Immature natural killer cell (primary cell): ENCODE measurements at places on chromosomes 6 and 20. TPM values are rescaled to one million over a fixed set of nuclear protein-coding genes. Genes with fewer than 3 reads are reported as not detected.

- H3K27ac ChIP-seq = no peak overlapping the region
- H3K4me1 ChIP-seq = no peaks in the 10 kb centered on the region
- H3K36me3 ChIP-seq = no peaks in the 10 kb centered on the region
- H3K27me3 ChIP-seq = peaks cover 6% of the 10 kb centered on the region
- H3K4me3 ChIP-seq = no peak overlapping the region
Observed at GRCh38 chr20:36351937-36352336, 45.8 kb downstream of the DLGAP4 start.

DNA sequence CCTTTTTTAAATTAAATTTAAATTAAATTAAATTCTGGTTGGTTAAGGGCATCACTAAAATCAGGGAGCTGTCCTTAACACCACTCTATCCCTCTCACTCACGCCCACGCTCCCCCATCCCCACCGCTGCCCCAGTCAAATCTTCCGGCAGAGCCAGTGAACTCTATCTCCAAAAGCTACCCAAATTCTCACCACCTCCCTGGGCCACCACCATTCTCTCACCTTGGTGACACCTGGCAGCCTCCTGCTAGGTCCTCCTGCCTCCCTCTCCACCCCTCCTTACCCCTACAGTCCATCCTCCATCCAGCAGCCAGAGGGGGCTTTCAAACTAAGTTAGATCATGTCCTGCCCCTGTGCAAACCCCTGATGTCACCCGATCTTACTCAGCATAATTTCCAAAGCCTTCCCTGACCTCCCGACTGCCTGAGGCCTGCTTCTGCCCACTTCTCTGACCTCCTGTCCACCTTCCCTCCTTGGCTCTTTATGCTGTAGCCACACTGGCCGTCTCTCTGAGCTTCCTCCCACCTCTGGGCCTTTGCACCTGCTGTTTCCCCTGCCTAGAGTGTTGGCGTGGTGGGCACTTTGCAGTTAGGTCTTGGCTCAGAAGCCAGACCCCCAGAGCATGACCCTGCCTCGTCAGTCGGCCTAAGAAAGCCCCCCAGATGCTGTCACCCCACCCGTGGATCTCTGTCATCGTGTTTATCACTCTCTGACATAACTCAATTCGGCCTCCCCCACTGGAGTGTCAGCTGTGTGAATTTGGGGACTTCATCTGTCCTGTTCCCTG is 24.7 kb downstream of the PTGIS start:
- no peak overlapping the region for H3K27ac ChIP-seq
- DNase-seq = no peak

GRCh38 chr6:53811746-53812145 is 16.9 kb downstream of the LRRC1 start:
- H3K27ac ChIP-seq = no peak overlapping the region
- H3K4me3 ChIP-seq = no peak overlapping the region
- no peaks in the 10 kb centered on the region for H3K4me1 ChIP-seq

DNA sequence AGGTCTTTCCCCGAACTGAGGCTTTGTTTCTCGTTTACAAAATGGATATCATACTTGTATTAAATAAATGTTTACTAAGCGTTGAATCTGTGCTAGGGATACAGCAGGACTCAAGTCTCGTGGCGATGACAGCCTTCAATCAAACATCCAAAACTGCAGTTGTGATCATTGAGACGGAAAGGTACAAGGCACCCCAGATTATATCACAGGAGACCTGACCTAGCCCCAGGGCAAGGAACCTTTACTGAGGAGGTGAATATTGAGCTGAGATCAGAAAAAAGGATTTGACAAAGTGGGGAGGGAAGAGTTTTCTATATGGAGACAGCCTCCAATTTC is 476 bp downstream of the AAR2 start:
- peak overlapping the region; percentile 94 for H3K27ac ChIP-seq
- peak overlapping the region; percentile 91 for H3K4me3 ChIP-seq
- H3K27me3 ChIP-seq = no peaks in the 10 kb centered on the region
- H3K4me1 ChIP-seq = peaks cover 54% of the 10 kb centered on the region
- DNase-seq = no peak
- H3K36me3 ChIP-seq = no peaks in the 10 kb centered on the region

FOXC1 gene
- polyA plus RNA-seq = 0.22 TPM
